Dermis lymphatic vessel endothelial cell (primary cell): ENCODE measurements at places on chromosomes 13 and 19. TPM values are rescaled to one million over a fixed set of nuclear protein-coding genes. Genes with fewer than 3 reads are reported as not detected.

Gene IGSF23
- 0.11 TPM in 1 of 2 replicates, not detected in the other for total RNA-seq

Gene DNAAF3
- total RNA-seq = 0.34 and 0.65 TPM in 2 replicates

Gene USE1
- 14.0 and 15.2 TPM in 2 replicates for total RNA-seq

Gene ADM5
- 0.22 and 0.52 TPM in 2 replicates for total RNA-seq

Gene RNF17
- total RNA-seq = under 0.01 TPM in 1 of 2 replicates, not detected in the other

Gene CYP4F8
- total RNA-seq = not detected in 2 replicates

Gene SYNE4
- total RNA-seq = under 0.01 TPM in 1 of 2 replicates, not detected in the other

Gene CEACAM19
- total RNA-seq = 0.69 and 0.87 TPM in 2 replicates

Gene GARIN5A
- 0.11 and 0.17 TPM in 2 replicates for total RNA-seq
